ENCODE measurements at places on chromosomes 7 and 10.

- DNase-seq = no peak
Measured at GRCh38 chr7:69683002-69683401, 84.7 kb downstream of the AUTS2 start.

DNA sequence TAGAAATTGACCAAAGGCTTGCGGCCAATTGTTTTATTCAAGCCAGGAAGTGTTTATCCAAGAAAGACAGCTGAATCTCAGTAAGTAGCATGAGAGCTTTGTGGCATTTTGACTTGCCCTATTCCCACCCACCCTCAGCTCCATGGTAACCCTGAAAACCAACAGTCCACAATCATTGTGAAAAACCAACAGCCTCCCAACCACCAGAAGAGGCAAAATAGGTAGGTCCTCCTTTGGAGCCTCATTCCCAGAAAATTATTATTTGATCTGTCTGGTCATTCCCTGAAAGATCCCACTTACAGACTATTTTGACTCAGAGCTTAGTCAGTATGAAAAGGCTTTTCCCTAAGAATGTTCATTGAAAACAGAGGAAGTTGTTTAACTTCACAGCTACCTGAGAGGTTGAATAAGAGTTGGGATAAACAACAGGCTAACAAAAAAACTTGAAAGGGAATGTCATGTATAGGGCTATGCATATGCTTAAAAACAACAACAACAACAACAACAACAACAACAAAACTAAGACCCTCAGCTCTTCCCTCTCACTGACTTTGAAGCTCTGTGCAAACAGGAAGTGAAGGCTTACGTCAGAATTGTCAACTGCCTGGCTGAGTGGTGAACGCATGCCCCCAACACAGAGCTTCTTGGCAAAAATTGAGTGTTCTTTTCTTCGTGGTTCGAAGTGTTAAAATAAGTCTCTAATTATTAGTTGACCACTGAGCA is 11.2 kb downstream of the KPNA7 start:
- no peak for DNase-seq

DNA sequence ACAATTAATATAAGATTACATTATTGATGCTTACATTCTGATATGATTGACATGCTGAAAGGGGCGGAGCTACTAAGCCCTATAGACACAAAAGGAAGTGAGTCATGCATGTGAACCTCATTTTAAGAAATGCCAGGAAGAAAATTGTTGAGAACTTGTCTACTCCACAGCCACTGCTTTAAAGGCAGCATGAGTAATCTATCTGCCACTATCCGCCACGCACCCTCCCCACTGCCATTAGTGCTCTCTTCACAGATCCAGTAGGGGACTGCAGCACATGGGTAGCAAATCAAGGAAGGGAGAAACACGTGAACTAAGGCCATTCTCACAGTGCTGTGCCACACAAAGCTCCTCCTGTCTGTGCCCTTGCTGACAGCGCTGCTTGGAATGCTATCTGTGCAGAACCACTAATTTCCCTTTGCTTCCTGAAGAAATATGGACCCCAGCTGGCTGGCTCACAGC is 524.8 kb downstream of the GRM8 start:
- no peak for DNase-seq

GRCh38 chr10:6049031-6049400 is 13.2 kb downstream of the IL2RA start:
- DNase-seq = no peak

- DNase-seq = no peak
Measured at GRCh38 chr7:21733837-21734236, 191.0 kb downstream of the DNAH11 start.

- peak; percentile 25 for DNase-seq
Measured at GRCh38 chr10:71213127-71213621, 804 bp downstream of the UNC5B start.

DNA sequence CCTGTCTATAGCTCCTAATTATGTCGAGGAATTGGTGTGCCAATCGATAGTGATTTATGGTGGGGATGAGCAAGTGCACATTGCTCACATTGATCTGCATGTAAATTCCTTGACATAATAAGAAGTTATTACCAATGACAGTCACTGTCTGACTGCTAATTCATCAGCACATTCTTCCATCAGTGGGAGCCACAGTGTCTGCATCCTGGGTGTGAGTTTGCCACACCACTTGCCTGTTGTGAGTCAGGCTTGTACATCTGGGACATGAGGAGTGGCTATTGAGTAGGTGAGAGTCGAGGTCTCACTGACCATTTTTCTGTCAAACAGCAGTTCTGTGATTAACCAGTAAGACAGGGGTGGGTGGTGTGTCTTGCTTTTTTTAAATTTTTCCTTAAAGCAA is 263.4 kb downstream of the LRMDA start:
- DNase-seq = no peak

GRCh38 chr7:27961255-27961654 is 219.3 kb downstream of the JAZF1 start:
- DNase-seq = no peak

DNA sequence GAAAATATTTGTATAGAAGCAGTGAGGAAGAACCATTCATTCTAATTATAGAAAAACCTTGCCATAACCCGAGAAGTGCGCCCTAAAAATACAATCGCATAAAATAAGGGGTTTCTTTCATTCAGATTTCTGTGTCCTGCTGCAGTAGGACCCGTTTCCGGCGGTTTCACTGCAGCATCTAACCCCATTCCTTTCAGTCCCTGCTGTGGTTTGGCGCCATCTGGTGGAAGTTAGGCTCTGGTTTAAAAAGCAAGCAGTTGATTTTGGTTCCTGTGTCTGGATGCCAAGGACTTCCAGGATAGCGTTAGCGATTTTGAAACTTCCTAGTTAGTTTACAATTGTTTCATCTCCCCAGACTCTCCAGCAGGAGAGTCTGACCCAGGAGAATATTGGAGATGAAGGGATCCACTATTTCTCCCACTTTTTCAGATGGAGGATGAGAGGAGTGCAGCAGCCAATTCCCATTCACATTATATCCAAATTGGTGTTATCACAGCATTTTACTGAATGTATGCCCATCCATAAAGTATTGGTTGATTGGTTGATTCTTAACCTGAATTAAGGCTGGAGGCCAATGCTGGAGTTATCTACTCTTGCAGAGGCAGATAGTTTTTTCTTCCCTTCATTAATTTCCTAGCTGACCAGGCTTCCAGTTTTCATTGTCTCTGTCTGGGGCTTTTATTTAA is 128.8 kb upstream of the CACNA2D1 start:
- peak; percentile 90 for DNase-seq

GRCh38 chr10:88110355-88110754 is 246.9 kb downstream of the PTEN start:
- DNase-seq = no peak

GRCh38 chr10:117047947-117048346 is 43.0 kb upstream of the SHTN1 start:
- DNase-seq = peak; percentile 97

DNA sequence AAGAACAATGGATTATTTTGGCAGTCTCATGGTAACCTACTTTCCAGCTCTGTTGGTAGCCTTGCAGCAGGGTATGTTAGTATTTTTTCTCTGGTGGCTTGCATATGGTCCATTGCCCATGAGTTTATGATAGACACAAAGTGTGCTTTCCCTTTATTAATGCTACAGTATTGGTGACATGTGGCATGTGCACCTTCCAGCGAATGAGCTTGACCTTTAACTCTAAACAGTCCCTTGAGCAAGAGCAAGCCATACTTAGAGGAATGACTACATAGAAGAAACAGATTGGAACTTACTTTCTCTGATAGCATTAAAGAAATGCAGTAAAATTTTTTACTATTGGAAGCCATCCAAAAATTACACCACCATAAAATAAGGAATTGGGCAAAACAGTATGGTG is 73.9 kb downstream of the VTI1A start:
- no peak for DNase-seq

- DNase-seq = no peak
Measured at GRCh38 chr7:2120251-2120660, 112.5 kb downstream of the MAD1L1 start.

DNA sequence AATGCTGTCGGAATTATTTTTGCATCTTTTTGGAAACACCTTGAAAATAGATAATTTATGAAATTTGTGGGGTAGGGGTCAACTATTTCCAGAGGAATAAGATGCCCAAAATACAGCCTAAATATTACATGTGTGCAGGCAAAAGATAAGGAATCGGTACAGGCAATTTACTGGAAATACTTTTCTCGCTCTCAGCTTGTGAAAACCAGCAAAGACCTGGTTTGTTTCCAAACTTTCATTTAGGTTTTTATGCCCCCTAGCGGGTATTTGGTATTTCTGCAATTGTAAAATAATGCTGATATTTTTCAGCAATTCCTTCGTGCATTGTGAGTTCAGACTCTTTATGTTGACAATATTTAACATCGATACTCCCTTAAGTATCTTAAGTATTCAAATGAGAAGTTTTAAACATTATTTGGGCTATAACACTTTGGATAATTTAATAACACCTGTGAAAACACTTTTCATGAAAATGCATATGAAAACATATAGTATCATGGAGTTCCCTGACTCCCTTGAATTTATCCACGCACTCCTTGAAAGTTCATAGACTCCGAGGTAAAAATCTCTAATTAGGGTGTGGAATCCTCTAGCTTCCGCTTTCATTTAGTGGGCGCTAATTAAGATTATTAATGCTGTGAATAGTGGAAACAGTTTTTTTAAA is 132.4 kb downstream of the TSPAN12 start:
- peak; percentile 31 for DNase-seq

DNA sequence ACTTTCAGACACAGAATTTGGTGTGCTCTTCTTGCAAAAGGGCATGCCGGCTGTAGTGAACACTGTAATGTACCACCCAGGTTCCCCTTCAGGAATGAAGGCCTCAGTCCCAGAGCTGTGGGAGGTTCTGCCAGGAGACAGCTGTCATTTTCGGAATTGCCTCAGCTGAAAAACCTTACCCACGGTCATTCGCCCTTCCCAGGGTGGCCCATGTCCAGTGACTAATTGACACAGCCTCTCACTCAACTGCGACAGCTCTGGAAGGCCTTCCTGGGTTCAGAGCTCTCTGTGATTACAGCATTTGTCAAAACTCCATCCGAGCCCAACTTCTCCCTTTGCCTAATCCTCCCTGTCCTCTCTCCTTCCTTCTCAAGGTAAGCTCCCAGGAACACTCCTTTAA is 43.7 kb upstream of the WAC start:
- DNase-seq = no peak

- DNase-seq = no peak
Measured at GRCh38 chr10:111076191-111076681, 593 bp upstream of the ADRA2A start.

GRCh38 chr7:122869260-122869659 is 17.0 kb downstream of the CADPS2 start:
- no peak for DNase-seq

DNA sequence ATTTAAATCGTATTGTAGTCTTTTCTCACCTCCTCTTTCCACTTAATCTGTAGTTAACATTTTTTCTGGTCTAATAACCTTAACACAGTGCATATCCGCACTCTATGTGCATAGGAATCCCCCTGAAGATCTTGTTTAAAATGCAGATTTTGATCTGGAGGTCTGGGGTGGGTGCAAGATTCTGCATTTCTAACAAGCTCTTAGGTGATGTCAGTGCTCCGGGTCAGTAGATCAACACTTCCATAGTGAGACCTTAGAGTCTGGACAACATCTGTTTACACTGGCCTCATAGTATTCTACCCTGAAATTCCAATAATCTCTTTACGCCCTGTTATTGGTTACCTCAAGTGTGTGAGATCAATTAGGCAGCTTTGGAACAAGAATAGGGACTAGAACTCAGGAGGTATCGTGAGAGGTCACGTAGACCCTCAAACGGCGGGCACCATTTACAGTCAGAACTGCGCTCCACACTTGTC is 434 bp upstream of the PLEKHA8 start:
- no peak for DNase-seq

DNA sequence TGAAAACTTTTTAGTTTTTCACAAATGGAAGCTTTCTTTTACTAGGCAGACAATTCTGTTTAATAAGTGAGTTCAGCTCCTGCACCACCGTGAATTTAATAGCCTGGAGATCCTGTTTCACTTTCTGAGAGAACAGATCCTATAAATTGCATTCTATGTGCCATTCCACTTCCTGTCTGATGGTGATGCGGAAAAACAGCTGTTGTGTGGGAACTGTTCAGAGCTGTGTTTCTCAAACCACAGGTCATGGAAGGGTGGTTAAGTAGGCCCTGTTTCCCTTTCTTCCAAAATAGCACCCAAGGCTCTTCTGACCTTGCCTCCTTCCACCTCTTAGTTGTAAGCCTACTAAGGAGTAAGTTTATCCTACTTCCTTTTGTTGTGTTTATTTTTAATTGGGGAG is 97.2 kb upstream of the DKK1 start:
- no peak for DNase-seq

DNA sequence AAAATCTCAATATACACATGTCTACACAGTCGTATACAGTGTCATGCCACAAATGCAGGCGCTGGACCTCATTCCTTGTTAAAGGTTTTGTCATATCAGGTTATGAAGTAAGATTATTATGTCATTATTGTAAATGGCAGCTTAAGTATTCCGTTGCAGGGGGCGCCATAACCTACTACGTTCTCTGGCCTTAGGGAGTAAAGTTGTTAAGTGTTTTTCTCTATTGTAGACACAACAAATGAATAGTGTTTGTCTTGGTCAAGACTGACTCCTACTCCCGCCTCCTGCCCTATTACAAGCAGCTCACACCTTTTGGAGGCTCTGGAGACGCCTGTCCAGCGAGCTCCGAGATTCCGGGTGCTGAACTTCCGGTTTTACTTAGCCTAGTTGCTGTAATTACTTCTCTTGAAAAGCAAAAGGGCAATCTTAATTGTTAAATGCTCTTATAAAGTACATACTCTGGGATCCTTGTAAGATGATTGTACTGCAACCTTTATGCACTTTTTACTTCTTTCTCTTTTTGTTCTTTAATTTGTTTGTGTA is 994 bp downstream of the GATAD1 start:
- no peak for DNase-seq

GRCh38 chr7:25926451-25926850 is 225.5 kb upstream of the NFE2L3 start:
- DNase-seq = no peak

DNA sequence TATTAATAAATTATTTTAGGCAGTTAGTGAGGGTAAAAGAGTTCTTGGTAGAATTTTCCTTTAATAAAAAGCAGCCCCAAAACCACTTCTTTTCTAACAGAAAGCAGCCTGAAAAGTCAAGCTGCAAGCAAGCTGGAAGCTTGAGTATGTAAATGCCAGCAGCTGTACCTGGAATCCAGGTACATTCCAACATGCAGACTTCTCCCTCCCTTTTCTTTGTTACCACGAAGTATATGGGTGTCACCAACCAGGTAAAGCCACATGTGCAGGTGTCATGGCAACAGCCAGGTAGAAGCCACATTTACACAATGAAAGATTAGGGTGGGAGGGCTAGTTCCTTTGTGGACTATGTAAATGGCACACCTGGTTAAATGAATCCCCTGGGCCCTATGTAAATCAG is 114.6 kb downstream of the EPC1 start:
- no peak for DNase-seq

- no peak for DNase-seq
Measured at GRCh38 chr10:72037811-72038210, 50.5 kb downstream of the SPOCK2 start.

- DNase-seq = no peak
Measured at GRCh38 chr10:4033341-4033896, 248.4 kb upstream of the KLF6 start.

- no peak for DNase-seq
Measured at GRCh38 chr7:93119191-93119905, 1.6 kb upstream of the SAMD9 start.

Data from NCI-H1417 treated with DMSO at 0.1 percent for 48 hours (cell line).